Aorta (tissue), 5 donors: ENCODE measurements at places on chromosomes 12 and 14. TPM values are rescaled to one million over a fixed set of nuclear protein-coding genes. Genes with fewer than 3 reads are reported as not detected.

The ADAM21 gene
- 0.13 TPM for total RNA-seq

The PLEKHD1 gene
- 0.26 TPM for total RNA-seq

The HELB gene
- 9.9 TPM for total RNA-seq

The SYT1 gene
- 1.8 TPM for total RNA-seq

The PEX5 gene
- 37.9 TPM for total RNA-seq

The CLEC4D gene
- total RNA-seq: 1.4 TPM

The IKZF4 gene
- total RNA-seq: 9.8 TPM
